OCI-M1 (cell line): ENCODE measurements at places on chromosomes 3 and 15.
A peak's percentile ranks its signal among the peaks of the same experiment; 100 is the strongest.

GRCh38 chr3:130709671-130710070 is 37.0 kb downstream of the PIK3R4 start:
- no peak for DNase-seq

DNA sequence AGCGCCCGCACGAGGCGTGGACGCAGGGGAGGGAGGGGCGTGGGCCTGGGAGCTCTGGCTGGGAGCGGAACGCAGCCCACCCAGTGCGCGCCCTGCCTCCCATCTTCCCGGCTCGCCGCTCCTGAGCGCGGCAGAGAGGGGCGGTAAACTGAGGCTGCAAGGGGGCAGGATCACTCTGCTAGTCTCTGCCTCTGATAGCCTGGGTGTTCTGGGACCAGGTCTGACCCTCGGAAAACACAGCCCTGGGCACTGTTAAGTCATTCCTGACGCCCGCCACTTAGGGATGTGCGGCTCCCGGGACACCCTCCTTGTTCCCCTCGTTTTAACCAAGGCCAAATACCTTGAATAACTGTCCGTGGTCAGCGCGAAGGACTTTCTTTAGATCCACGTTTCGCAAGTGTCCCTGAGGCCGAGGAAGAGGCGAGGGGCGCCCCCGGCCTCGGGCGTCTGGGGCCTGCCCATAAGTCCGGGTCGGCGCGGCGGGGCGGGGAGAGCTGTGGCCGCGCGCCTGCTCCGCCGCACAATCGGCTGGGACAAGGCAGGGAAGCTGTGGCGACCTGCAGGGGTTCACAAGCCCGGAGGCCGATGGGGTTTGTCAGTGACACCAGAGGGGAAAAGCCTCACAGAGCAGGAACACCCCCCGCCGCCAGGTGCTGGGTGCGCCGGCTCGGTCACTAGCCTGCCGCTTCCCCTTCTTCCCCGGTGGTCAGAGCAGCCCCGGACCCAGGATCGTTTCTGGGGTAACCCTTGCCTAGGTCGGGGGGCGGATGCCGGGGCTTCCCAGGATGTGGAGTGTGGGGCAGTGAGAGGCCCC is 1.5 kb downstream of the ITPKA start:
- no peak for DNase-seq

DNA sequence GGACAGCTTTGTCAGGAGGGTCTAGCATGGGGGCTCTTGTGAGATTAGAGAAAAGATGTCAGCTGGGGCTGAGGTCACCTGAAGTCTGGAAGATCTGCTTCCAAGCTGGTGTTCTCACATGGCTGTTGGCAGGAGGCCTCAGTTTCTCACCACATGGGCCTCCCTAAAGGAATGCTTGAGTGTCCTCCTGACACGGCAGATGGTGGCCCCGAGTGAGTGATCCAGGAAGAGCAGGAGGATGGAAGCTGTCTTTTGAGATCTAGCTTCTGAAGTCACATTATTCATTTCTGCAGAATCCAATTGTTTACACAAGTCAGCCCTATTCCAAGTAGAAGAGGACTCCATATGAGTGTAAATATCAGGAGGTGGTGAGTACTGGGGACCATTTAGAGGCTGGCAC is 344.0 kb upstream of the PROK2 start:
- DNase-seq = no peak

GRCh38 chr15:51970132-51970817 is 1.3 kb downstream of the LEO1 start:
- peak; percentile 39 for DNase-seq

DNA sequence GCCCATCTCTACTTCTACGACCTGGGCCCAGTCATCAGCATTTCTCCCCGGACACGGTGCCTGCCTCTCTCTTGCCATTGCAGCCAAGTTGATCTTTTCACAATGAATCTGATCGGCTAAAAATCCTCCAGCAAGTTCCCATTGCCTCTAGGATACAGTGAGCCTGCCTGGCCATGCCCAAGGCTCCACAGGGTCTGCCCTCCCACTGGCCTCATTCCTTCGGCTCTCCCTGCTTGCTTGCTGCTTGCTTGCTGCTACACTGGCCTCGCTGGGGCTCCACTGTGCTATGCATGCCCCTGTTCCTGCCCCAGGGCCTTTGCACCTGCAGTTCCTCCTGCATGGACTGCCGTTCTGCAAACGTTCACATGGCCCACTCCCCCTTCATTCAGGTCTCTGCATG is 2.0 kb downstream of the ABTB1 start:
- no peak for DNase-seq

DNA sequence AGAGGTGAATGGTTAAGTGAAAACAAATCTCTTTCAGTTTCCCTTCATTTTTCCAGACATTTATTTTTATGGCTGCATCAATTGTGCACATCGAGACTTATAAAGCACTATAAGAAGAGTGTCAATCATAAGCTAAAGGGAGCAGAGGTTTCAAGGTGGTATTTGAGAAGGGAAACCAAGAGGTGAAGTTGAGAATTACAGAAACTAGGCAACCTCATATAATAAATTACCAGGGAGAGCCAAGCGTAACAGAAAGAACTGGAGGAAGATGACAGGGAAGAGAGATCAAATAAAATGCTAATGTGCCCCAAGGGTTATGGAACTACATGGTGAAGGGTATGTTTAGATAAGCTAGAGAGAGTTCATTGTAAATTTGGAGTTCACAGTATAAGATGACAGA is 6.3 kb upstream of the CCDC54 start:
- DNase-seq = peak; percentile 23

- DNase-seq = no peak
These were observed 20.2 kb downstream of the CRABP1 start for GRCh38 chr15:78360367-78360801.

DNA sequence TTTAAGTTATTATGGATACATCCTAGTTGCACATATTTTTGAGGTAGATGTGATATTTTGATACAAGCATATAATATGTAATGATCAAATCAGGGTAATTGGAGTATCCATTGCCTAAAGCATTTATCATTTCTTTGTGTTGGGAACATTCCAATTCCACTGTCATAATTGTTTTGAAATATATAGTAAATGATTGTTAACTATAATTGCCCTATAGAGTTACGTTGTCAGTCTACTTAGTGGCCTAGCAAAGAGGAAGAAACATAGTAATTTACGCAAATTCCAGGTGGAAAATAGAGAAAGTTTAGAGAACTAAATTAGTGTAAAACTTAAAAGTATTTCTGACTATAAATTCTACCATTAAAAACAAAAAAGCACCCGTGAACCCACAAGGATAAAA is 24.9 kb downstream of the NXPE3 start:
- no peak for DNase-seq

- no peak for DNase-seq
These were observed 485.2 kb upstream of the BCHE start for GRCh38 chr3:166322391-166322790.

GRCh38 chr15:48555241-48555881 is 90.1 kb downstream of the FBN1 start:
- peak; percentile 80 for DNase-seq

DNA sequence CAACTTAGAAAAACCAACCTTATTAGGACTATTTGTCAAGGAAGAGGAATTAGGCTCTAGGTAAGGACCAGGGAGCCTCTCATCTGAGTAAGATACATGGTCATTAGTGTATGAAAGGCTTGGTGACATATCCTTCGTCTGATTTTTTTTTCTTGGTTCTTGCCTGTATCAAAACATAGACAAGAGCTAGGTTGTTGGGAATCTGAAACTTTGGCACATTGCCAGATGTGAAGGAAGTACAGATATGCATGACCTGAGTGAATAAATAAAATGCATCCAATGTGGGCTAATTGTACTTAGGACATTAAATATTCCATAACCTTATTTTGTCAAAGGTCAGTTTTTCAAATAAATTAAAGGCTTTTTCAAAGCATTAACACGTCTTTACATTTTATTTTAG is 151.8 kb downstream of the SYNPR start:
- no peak for DNase-seq

- no peak for DNase-seq
These were observed 57.2 kb downstream of the ATP1B3 start for GRCh38 chr3:141933421-141934300.

GRCh38 chr3:133489466-133490085 is 83.9 kb upstream of the CDV3 start:
- DNase-seq = no peak

DNA sequence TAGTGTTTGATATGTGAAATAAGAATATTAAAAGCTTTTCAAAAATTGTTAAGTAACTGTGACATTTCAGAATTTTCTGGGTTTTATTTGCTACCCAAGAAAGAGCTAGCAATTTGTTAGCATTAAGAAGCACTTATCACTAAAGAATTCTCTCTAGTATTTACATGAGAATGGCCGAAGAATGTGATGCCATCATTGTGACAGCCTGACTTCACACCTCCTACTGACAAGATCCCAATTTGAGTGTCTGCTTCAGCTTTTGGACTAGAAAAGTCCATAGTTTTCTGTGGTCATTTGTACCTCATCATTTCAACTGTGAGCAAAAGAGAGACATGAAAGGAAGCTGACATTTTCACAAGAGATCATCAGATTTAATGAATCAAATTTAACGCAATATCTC is 548.1 kb upstream of the AGTR1 start:
- no peak for DNase-seq

DNA sequence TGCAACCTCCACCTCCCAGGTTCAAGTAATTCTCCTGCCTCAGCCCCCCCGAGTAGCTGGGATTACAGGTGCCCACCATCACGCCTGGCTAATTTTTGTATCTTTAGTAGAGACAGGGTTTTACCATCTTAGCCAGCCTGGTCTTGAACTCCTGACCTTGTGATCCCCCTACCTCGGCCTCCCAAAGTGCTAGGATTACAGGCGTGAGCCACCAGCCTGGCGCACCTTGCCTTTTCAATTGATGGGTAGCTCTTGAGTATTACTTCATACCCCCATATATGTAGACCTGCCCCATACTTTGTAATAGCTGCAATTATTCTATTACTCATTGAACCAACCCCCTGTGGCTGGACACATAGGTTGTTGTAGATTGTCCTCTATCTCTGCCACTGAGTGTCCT is 101.3 kb downstream of the LRRK1 start:
- no peak for DNase-seq

GRCh38 chr15:50229336-50229735 is 36.2 kb downstream of the HDC start:
- no peak for DNase-seq

- no peak for DNase-seq
These were observed 18.1 kb upstream of the TRAT1 start for GRCh38 chr3:108804437-108804836.

- no peak for DNase-seq
These were observed 187.7 kb downstream of the SATB1 start for GRCh38 chr3:18237251-18238005.

GRCh38 chr3:13280811-13281506 is 139.2 kb downstream of the NUP210 start:
- DNase-seq = no peak

DNA sequence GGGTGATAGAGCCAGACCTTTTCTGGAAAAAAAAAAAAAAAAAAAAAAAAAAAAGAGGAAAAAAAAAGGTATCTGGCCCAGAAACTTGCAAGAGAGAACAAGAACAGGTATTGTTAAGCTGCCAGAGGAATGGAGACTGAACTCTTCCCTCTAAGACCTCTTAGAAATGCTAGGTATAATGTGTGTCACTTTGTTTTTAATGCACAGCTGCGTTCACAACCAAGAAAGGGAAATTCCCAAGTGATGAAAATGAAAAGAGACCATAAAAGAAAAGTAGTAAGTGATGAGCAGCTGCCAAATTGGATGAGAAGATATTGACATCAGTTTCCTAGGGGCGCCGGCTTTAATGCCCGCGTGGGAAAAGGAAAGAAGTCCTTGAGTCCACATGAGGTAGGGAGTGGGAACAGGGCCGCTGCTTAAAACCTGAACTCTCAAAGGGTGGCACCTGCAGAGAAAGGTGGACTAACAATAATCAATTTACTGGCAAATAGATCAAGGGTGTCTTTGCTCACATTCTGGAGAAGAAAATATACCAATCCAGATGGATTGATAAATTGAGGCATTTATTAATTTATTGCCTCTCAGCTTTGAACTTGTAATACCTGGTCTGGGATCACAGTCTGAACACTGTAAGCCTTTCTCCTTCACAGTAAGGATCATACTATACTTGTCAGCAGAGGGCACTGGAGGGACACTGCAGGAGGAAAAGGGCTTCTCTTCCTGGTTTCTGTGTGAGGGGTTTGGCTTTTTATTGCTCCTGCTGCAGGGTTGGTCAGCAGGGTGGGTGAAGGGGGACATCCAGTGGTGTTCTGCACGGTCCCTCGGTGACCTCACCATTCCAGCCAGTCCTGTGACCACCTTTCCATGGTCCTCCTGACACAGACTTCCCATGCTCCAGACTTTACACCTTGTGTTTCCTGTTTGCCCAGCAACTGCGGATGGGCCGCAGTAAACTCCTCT is 131.6 kb downstream of the AQP9 start:
- DNase-seq = peak; percentile 83

- no peak for DNase-seq
These were observed 20.6 kb downstream of the SNAPC5 start for GRCh38 chr15:66477011-66477410.

GRCh38 chr3:52283306-52283705 is 4.3 kb upstream of the GLYCTK start:
- DNase-seq = no peak

GRCh38 chr15:83694536-83694935 is 40.6 kb downstream of the ADAMTSL3 start:
- DNase-seq = no peak

GRCh38 chr3:194640829-194641228 is 7.6 kb upstream of the TMEM44 start:
- DNase-seq = peak; percentile 1

GRCh38 chr3:158936530-158937113 is 134.8 kb downstream of the MFSD1 start:
- DNase-seq = no peak

DNA sequence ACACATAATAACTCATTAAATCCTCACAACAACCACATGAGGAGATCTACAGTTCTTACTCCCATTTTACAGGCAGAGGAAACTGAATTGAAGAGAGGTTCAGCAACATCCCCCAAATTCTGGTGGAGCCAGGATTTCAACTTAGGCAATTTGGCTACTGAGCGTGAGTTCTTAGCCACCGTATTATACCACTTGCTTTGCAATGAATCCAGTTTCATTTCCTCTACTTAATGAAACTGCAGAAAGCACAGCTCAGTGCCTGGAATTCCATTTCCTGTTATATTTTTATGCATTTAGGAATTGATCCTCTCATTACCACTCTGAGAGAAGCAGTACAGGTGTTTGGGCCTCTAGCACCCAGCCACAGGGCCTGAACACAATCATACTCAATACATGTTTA is 4.3 kb downstream of the ZNF860 start:
- DNase-seq = no peak

- DNase-seq = no peak
These were observed 28.1 kb upstream of the SLC35G2 start for GRCh38 chr3:136790786-136791185.
